ENCODE measurements at places on chromosomes 5 and 9.

DNA sequence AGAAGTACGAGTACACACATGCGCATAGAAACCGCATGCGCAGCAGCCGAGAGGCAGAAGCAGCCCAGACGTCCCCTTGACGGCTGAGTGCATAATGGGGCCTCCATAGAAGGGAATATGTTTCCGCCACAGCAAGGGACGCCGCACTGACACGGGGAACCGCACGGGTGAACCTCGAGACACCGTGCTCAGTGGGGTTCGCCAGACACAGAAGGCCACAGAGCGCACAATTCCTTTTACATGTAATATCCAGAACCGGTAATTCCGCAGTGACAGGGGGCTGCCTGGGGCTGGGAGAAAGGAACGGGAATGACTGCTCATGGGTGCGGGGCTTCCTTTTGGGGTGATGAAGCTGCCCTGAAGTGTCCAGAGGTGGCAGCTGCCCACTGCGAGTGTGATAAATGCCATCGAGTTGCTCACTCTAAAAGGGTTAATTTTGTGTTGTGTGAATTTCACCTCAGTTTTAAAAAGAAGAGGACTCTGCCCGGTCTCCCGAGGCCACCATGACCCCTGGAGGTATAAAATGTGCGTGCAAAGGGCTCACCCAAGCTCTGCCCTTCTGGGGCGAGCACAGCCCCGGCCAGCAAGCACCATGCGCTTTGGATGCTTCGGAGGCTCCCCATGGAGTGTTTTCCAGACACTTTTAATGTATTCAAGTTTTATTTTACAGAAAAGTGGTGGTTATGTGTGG is 29.7 kb downstream of the MRPL36 start:
- no peak for DNase-seq
- peaks cover 14% of the 10 kb centered on the region for H3K27me3 ChIP-seq
- H3K4me3 ChIP-seq: no peak overlapping the region
- H3K27ac ChIP-seq: no peak overlapping the region

GRCh38 chr9:70013598-70014196 is 30.0 kb upstream of the MAMDC2 start:
- peak; percentile 78 for DNase-seq
- peak overlapping the region; percentile 65 for H3K27ac ChIP-seq
- no peaks in the 10 kb centered on the region for H3K27me3 ChIP-seq
- peak overlapping the region; percentile 5 for H3K4me3 ChIP-seq
- H3K36me3 ChIP-seq: no peaks in the 10 kb centered on the region

GRCh38 chr5:159097784-159098602 is 1.7 kb downstream of the EBF1 start:
- H3K27me3 ChIP-seq: peaks cover 23% of the 10 kb centered on the region
- H3K4me3 ChIP-seq: peak overlapping the region; percentile 88
- peak overlapping the region; percentile 69 for H3K27ac ChIP-seq

GRCh38 chr9:69865986-69866385 is 45.4 kb downstream of the CFAP95 start:
- no peaks in the 10 kb centered on the region for H3K27me3 ChIP-seq
- no peak overlapping the region for H3K4me3 ChIP-seq
- H3K4me1 ChIP-seq: no peaks in the 10 kb centered on the region
- no peak for DNase-seq
- no peaks in the 10 kb centered on the region for H3K36me3 ChIP-seq
- H3K27ac ChIP-seq: no peak overlapping the region

DNA sequence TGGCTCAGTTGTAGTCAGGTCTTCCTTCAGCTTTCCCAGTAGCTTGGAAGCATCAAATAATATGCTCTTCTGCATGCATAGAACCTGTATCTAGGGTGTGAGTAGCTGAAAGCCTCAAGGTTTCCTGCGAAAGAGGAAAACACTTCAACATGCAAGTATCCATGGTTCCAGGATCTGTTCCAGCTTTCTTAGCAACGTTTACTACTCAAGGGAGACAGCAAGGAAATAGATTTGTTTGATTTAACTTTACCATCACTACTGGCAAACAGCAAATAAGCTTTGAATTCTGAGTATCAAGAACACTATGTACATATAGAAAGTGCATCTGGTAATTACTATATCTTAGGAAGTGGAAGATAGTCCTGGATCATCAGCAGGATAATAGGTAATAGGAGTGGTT is 341.0 kb downstream of the PRR16 start:
- H3K27me3 ChIP-seq: no peaks in the 10 kb centered on the region
- no peak overlapping the region for H3K4me3 ChIP-seq

DNA sequence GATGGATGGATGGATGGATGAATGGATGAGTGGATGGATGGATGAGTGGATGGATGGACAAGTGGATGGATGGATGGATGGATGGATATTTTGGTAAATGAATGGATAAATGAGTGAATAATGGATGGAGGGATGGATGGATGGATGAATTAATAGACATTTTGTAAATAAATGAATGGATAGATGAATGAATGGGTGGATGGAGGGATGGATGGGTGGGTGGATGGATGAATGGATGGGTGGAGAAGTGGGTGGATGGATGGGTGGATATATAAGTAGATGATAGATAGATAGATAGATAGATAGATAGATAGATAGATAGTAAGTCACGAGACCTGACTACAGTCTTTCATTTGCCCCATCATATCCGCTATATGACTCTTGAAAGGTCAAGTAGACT is 82.7 kb upstream of the OLFM1 start:
- no peak overlapping the region for H3K27ac ChIP-seq
- no peak overlapping the region for H3K4me3 ChIP-seq
- no peak for DNase-seq
- H3K4me1 ChIP-seq: no peaks in the 10 kb centered on the region
- peaks cover 5% of the 10 kb centered on the region for H3K36me3 ChIP-seq
- H3K27me3 ChIP-seq: no peaks in the 10 kb centered on the region
